ENCODE measurements at places on chromosomes 1 and 21. TPM values are rescaled to one million over a fixed set of nuclear protein-coding genes. Genes with fewer than 3 reads are reported as not detected.
A peak's percentile ranks its signal among the peaks of the same experiment; 100 is the strongest.

DNA sequence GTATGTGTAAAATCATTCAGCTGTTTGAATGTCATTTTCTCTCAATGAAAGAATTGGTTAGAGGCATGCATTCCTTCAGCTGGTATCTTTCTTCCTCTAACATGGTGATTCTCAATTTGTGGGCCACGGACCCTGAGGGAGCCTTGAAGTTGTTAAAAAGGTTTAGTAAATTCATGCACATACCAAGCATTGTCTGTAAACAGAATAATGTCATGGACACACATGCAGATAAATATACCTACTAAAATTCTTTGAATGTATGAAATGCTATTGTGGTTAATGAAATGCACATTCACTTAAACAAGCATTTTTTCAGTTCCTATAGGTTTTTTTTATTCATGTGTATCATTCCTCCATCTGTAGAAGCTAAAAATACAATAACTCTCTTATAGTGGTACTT lies 65.4 kb downstream of the PBX1 start:
- DNase-seq = no peak

DNA sequence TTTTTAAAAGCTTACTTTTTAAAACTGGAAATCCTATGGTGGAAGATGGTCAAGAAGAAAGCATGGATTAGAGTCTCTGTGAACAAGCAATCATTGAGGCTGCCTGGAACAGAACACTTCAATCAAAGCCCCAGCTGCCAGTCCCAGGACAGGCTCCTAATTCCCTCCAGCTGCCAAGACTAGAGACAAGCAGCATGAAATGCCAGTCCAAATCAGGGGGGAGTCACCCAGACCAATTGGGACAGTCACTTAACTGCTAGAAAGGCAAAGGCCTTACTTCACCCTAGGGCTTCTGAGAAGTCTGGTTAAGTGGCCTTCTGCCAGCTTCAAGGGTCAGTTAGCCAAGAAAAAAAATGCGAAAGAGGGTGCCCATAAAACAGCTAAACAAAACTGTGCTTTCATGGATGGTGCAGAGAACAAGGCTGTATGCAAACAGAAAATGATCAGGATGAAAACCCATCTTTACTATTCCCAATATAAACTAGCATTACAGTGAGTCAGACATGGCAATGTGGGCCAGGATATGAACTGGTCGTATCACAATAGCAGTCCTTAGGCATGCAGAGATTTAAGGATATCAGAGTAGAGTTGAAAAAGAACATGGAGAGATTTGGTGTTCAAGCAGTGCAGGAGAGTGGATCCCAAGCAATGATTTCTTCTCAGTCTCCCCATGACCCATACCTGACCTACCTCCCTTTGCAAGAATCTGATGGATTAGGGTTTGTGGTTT lies 31.0 kb upstream of the MAN1A2 start:
- DNase-seq = no peak

DNA sequence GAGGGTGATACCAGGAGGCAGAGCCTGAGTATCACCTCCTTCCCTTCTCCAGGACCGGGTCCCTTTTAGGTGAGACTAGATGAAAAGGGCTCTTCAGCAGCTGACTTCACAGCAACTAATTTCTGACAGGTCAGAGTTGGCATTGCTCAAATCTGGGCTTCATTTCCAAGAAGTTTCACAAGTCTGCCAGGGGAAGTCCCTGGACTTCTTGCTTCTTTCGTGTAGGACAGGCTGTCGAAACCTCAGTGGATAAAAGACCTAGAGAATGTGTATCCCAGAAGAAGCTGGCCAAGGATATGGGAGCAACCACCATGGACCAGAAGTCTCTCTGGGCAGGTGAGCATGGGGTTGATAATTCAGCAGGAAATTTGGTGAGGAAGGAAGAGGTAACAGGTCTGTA lies at the start of gene CHI3L2:
Gene CHI3L2 (plus strand): TSS at position 280 of the 400 bp plus-strand sequence. CDS start 17 bp downstream, at position 297.
- DNase-seq = no peak

DNA sequence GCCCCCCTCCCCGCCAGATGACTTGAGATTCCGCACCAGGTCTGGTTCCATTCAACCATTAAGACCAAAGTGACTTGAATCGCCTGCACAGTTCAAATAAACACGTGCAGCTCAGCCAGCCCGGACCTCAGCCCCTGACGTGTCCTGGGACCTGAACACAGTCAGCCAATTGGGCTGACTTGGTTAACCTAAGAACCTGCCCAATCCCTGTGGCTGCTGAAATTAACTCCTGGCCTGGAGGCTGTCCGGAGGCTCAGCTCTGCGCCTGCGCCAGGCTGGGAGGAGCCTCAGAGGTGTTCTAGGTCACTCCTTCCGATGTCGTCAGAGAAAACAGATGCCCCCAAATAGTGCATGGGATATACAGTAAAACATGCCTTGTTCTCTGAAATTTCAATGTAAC lies 73.4 kb downstream of the SCCPDH start:
- DNase-seq = no peak

DNA sequence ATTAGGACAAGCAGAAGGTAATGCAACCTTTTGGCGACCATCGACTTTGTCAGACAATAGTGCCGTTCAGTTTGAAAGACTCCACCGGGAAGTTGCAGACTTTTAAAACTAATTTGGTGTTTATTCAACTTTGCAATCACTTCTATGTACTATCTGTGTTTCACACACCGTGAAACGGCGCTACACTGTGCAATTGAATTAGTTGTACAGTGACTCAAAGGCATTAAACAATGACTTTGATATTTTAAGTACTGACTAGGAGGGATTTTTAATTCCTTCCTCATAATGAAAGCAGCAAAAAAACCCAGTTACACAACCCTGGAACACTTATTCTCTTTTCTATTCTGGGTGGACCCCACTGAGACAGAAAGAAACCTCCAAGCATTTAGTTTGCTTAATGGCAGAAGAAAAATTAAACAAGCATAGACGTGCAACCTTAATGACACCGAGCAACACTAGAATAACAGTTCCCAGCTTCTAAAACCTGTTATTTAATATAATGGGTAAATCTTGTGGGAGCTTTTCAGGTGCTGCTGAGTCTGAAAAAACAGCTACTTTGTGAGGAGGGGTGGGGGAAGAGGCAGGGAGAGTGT lies 176.8 kb downstream of the LMO4 start:
- DNase-seq = no peak

- DNase-seq = no peak
Measured at GRCh38 chr1:11558276-11558675, 79.3 kb downstream of the DISP3 start.

DNA sequence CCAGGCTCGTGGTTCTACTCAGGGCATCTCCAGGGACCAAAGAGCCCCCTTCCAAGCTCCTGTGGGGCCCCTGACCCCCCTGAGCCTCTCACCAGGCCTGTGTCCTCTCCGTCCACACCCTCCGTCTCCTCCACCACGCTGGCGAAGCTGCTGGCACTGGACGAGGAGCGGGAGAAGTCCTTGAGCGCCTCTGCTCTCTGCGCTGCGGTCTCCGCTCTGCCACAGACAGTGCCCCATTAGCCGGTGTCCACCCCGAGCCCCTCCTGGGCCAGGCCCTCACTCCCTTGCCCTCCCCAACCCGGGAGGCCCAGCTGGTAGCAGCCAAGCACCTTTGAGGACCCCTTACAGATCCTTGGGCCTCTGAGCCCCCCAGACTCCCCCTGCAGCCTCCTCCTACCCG lies 69.8 kb downstream of the RAP1GAP start:
- no peak for DNase-seq

GRCh38 chr1:66446261-66447001 lies 87.5 kb upstream of the SGIP1 start:
- peak; percentile 53 for DNase-seq

DNA sequence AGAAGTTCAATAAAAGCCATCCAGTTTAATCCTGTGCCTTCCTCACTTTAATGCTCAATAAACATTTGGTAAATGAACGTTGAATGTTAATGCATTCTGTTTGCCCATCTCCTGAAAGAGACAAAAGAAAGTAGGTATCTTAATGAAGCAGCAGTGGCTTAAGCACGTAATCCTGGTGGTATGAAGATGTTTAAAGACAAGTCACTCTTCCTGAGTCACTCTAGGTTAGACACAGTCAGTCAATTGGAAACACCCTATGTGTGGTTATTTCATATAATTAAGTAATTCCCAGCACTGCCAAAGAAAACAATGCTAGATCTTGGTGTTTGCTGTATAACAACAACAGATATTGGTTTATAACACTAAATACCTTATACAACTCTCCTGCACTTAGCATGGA lies 334.0 kb upstream of the FMN2 start:
- no peak for DNase-seq

GRCh38 chr1:214352838-214353237 lies 71.9 kb downstream of the SMYD2 start:
- no peak for DNase-seq

DNA sequence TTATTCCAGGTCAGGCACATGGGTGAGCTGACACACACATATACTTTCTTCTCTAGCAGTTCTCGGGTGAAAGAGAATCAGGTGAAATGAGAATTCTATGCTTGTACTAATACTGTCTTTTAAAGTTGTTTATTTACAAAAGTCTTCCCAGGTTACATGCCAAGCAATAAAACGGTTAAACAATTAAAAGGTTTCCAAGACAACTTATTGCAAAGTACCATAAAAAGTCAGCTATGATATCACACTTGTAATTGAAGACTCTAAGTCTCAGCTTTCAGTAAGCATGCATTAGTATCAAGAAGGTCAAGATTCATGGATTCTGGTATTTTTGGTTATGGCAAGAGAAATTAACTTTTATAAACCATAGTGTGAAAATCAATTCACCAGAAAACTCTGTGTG lies 171.4 kb downstream of the PDE4B start:
- no peak for DNase-seq

DNA sequence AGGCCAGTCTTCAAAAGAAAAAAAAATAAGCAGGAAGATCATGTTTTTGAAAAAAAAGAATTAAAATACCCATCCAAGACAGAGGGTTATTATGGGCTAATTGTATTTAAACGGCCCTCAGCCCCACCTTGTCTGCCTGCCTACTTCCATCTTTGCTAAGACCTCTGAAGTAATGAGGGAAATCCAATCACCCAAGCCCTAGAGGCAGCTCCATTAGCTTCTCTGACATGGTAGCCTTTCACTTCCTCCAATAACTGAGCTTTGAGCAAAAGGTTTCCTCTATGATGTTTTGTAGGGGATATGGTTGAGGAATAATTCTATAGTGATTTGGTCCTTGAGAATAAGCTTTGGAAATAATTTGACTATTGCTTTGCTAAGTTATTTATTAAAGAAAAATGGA lies 178.2 kb upstream of the SGIP1 start:
- no peak for DNase-seq

- DNase-seq = no peak
Measured at GRCh38 chr1:215890438-215890837, 323.3 kb downstream of the KCTD3 start.

DNA sequence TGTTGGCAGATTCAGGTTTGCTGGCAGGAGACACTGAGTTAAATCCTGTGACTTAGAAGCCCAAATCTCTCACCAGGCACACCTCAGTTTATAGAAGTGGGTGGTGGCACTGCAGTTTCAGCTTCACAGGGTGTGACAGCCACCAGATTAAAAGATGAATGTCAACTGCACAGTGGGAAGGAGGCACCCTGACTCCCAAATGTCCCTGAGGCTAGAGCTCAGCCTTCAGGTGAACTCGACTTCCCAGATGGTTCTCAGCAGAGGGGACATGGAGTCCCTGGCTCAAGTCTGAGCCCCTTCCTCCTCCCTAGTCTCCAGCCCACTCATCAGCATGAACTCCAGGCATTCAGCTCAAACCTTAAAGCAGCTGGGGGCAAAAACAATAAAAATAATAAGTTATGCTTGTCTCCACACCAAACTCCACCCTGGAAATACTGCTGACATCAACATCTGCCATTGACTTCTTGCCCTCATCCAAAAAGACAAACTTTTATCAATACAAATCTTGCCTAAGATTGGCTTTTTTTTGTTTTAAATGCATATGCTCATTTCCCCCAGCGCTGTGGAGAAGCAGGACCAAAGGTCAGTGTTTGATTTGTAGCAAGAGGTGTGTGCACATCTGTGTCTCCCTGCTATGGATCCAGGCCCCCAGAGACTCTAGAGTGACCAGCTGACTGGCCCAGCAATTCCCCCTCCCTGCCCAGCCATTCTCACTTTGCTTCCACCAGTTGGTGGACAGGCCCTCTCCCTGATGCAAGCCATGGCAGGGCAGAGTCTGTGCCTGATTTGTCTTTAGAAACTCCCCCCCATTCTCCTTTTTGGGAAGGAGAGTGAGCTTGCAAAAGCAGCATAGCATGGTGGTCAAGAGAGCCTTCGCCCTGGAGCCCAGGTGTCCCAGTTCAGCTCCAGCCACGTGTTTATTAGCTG lies 18.5 kb upstream of the S100A7 start:
- DNase-seq = no peak

DNA sequence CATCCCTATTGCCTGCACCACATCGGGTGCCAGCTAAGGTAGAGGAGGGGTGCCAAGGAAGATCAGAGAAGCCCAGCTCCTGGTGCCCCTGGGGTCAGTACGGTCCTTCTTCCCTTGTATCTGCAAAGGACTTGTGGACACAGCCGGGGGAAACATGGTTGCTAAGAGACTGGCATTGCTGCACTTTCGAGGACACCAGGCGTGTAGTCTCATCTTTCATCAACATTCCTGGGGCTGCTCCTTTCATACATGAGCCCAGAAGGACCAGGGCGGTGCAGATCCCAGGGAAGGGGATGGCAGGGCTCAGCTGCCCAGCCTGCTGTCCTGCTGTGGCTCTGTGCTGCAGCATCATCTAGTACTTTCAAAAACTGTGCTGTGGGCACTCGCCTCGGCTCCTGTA lies 61.0 kb downstream of the RUNX1 start:
- DNase-seq = no peak

DNA sequence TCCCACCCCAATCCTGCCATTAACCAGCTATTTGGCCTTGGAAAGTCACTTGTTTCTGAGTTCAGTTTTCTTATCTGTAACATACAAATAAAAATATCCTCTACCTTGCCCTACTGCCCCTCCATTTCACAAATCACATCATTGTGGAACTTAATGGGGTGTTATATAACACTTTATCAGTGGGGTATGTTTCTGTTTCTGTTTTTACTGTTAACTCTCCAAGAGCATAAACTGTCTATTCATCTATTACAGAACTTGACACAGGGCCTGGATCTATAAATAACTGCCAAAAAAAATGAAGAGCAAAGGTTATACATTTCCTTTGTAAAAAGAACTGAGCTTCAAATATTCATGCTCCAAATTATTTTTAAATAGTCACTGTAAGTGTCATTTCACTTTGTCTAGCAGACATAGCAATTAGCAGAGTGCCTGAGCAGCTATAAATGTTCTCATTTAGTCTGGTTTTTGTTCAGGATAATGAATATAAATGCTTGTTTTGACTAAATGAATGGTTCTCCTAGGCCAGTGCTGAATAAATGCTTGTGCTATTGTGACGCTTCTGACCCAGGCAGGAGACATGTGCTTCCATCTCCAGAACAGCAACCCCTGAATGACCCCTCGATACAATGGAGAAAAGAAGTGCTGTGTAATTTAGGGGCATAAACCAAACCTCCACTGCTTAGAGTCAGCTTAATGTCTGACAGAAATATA lies 7.4 kb downstream of the PIGM start:
- DNase-seq = no peak

SELENBP1 gene
- not detected for total RNA-seq

PTPN14 gene
- 1.1 TPM for total RNA-seq

ATP1A2 gene
- total RNA-seq = not detected

S100A12 gene
- total RNA-seq = not detected

RGSL1 gene
- not detected for total RNA-seq

BEST4 gene
- 0.79 TPM for total RNA-seq

RAB25 gene
- total RNA-seq = not detected

All from activated CD8-positive, alpha-beta memory T cell treated with anti-CD3 and anti-CD28 coated beads, Interleukin-2, amount 10 ng/mL, durations not matched to agents 7 days and 5 days (primary cell).